ENCODE measurements at places on chromosomes 2 and 18.

- DNase-seq, result no peak
Observed at GRCh38 chr2:232835687-232836208, 34.3 kb upstream of the SNORC start.

DNA sequence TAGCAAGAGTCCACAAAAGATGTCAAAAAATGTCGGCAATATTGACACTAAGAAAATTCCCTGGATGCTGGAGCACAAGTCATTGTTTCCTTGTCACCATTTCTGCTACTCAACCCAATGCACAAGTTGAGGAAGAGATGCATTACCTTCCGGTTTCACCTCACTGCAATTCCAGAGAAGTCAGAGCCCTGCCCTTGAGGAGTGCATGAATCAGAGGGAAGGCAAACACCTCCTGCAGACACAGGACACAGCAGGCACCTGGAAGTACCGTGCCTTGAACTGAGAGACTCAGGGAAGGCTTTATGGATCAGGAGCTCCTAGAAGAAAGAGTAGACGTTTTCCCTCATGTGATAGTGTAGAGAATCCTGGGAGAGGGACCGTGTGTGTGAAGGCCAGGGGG, 62.7 kb upstream of the ARL4C start:
- no peak for DNase-seq

GRCh38 chr2:2512931-2513330, 181.9 kb upstream of the MYT1L start:
- no peak for DNase-seq

DNA sequence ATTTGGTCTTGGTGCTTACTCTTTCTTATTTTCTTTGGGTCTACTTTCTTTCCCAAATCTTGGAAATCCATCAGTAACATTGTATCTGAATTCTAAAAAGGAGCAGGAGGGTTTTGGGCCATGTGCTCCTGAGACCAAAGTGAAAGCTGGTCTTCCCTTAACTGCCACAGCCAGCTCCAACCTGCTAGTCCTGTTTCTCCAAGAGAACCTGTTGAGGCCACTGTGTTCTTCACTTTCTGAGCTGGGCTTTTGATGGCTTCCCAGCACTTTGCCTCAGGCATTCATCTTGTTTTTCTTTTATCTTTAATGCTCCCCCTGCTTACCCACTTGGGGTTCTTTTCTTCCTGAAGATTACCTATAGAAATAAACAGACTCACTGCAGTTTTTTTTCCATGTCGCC, 53.3 kb downstream of the ARHGAP28 start:
- no peak for DNase-seq

GRCh38 chr18:79595876-79596374, 83.7 kb upstream of the CTDP1 start:
- DNase-seq, result no peak

GRCh38 chr2:203812294-203813221, 55.0 kb upstream of the CTLA4 start:
- no peak for DNase-seq

GRCh38 chr2:151381266-151381665, 23.9 kb downstream of the TNFAIP6 start:
- no peak for DNase-seq

DNA sequence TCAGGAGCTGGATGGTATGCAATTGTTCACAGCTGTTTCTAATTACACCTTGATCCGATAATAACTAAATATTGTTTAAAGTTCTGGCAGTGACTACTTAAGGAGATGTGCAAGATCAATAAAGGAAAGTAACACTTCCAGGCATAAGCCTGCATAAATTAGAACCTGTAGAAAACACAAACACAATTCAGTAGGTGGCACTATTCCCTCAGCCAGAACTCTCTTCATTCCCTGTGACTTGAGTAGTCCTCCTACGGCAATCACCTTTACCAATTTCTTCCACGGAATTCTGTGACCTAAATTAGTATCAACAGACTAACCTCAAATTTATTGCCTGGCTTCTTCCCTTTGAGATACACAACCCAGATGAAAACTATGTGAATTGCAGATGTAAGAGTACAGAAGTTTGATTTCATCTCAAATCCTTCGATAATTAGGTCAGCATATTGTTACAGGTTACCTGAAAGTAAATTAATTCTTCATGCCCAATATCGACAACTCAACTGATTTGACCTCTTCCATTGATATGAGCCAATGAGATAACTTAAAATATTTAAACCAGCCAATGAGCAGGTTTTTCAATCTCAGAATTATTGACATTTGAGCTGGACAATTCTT, 137.8 kb downstream of the PID1 start:
- DNase-seq, result no peak

- no peak for DNase-seq
Observed at GRCh38 chr2:57850415-57851130, 196.0 kb upstream of the VRK2 start.

- no peak for DNase-seq
Observed at GRCh38 chr18:50083708-50084107, 111.2 kb downstream of the MYO5B start.

DNA sequence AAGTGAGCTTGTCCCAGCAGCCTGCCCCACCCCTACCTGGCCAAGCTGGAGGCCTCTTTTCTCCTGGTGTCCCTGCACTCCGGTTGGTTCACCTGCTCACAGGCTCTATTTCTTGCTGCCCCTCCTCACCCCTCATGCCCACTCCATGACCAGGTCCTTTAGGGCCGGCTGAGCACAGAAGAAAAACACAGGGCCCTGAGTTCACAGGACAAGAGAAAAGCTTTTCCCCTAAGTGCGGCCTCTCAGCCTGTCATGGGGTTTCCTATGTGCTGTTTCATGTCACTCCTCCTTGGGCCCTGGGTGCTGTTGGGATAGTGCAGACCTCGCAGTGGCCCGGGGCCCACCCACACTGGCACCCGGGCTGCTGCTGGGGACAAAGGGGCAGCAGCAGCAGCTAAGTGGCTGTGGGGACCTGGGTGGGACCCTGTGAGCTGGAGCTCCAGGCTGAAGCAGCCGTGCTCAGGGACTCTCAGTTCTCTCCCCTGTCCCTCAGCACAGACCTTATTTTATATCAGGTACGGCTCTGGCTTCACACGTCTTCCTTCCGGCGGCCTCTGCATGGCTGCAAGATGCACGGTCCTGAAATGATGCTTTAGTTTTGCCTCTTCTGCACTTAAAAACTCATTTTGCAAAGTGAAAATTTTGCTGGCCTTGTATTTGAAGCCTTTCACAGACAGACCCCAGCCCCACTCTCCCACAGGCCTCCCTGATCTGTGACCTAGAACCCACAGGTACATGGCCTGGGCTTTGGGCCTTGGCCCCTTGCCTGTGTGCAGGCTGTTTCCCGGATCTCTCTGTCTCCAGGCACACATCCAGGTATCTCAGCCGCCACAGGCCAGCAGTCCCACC, 71.8 kb downstream of the SH3RF3 start:
- DNase-seq, result no peak

DNA sequence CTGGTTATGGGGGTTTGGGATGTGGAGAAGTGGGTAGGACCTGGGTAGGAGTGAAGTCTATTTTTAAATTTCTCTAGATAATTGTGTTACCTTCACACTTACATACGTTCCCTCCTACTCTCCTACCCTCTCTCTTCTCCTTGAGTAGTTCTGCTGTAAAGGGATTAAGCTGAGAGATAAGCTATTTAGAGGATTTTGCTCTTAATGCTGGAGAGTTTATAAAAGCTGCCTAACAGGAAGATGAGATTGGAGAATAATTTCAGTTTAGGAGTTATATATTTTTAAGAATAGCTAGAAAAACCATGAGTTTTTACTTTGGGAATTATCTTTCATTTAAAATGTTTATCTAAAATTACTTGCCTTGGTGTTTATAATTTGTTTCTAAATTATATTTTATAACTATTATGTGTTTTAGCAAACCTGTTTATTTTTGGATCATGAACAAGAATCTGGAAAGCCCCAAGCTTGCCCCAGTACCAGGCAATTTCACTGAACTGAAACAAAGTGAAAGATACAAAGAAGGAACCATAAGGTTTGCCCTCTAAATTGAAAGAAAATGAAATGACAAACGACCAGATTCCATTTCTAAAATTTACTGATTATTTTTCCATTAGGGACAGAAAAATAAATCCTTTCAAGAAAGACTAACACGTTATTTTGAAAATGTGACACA, 101.5 kb downstream of the ZNF532 start:
- no peak for DNase-seq

DNA sequence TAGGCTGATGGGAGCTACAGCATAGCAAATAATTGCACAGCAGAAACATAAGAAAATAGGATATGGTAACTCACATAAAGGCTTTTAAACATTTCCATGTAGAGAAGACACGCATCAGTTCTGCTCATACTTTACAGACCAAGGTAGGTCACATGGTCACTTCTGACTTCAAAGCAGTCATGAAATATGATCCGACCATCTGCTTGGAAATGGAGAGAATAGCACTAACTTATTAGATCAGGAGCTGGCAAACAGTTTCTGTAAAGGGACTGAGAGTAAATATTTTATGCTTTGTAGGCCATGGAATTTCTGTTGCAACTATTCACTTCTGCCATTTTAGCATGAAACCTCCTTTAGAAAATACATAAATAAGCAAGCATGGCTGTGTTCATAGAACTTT, 936.6 kb upstream of the FANCL start:
- DNase-seq, result no peak

- no peak for DNase-seq
Observed at GRCh38 chr18:5466256-5466655, 77.5 kb downstream of the EPB41L3 start.

- DNase-seq, result no peak
Observed at GRCh38 chr2:17752892-17753802, 463 bp downstream of the SMC6 start.

GRCh38 chr2:36805635-36806224, 109.2 kb downstream of the VIT start:
- no peak for DNase-seq

DNA sequence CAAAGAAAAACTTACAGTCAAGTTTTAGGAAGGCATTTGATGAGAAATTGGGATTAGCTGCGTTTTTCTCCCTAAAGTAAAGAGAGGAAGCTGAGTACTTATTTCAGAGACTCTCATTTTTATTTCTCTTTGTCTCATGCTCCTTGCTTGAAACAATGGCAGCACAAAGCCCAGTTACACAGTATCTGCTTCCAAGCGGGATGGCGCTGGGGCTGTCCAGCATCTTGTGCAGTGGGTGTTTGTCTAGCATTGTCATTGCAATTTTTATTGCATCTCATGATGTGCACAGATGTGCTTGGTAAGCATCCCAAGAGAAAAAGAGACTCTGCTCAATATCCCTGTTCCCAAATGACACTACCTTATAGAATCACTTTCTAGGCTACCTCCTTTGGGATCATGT, 102.8 kb upstream of the ZNF521 start:
- DNase-seq, result no peak

- DNase-seq, result no peak
Observed at GRCh38 chr18:48636436-48636835, 97.6 kb downstream of the CTIF start.

GRCh38 chr2:172896661-172897081, 161.0 kb downstream of the RAPGEF4 start:
- DNase-seq, result no peak

GRCh38 chr2:18566145-18566769, 5.8 kb upstream of the RDH14 start:
- no peak for DNase-seq

GRCh38 chr2:84460670-84461069, 1.6 kb upstream of the SUCLG1 start:
- DNase-seq, result no peak

DNA sequence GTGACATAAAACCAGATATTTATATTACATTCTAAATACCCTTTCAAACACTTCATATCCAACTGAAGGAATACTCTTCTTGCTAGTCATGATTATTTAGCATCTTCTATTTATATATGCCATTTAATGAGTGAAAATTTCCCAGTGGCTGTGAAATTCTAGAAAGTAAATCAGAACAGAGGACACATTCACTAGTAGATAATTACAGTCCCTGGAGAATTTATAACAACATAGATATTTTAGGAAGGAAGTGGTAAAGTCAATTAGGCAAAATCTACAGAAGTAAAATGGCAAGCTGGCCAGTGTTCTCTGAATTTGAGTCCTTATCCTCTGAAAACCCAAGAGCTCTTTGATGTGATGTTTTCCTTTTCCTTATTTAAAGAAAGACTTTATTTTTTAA, 121.8 kb downstream of the PMAIP1 start:
- no peak for DNase-seq

GRCh38 chr2:5495586-5495985, 196.6 kb upstream of the SOX11 start:
- DNase-seq, result no peak

- DNase-seq, result no peak
Observed at GRCh38 chr18:60894254-60894945, 438.8 kb upstream of the CDH20 start.

- no peak for DNase-seq
Observed at GRCh38 chr2:233288663-233289062, 19.0 kb upstream of the SAG start.

DNA sequence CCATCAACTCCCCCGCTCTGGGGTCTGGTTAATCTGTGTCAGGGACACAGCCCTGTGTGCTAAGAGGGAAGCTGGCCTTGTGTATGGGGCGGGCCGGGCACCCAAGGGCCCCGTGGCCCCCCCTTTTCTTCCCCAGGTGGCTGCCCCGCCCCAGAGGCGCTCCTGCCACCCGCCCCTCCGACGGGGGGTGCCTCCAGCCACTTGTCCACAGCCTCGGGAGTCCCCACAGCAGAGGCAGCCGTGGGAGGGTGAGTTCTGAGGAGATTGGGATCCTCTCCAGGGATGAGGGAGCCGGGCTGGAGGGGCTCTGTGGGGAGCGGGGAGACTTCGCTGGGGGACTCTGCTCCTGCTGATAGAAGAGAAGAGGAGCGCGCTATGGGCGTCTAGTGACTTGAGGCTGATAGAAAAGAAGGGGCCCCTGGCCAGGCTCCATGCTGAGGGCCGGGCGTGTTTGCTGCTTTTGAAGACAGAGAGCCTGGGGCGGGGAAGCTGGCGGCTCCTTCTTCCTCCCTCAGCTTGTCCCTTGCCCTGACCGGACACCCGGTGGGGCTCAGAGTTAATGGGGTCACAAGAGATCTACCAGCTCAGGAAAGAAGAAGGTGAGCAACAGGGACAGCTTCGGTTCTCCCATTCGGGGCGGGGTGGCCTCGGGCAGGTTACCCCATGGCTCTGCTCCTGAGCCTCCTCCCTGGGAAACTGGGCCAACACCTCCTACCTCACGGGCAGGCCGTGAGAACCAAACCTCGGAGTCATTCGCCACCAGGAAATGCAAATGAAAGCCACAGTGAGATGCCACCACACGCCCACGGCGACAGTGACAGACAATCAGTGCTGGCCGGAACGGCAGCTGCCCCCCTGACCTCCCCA, 89.4 kb upstream of the TAF1B start:
- DNase-seq, result no peak

- DNase-seq, result no peak
Observed at GRCh38 chr2:196012314-196012713, 56.3 kb downstream of the DNAH7 start.

DNA sequence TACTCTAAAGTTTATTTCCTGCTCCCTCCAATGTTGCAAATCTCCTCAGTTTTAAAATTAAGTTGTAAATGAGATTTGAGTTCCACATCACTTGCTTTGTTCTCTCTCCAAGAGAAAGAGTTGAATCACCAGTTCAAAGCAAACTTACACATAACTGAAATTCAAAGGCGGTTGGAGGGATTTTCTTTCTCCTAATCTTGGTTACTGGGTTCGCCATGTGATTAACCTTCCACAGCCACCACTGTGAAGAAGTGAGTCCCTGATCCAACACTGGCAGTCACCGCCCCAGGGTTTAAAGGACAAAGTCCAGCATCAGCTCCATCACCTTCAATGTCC, 247.1 kb downstream of the MYCN start:
- DNase-seq, result no peak

Measured in GM12878 (cell line).